ENCODE measurements at places on chromosomes 4 and X.

- DNase-seq: no peak
- no peaks in the 10 kb centered on the region for H3K36me3 ChIP-seq
- peak within 1 kb of the TSS; percentile 59 for H3K4me3 ChIP-seq
- peaks cover 77% of the 10 kb centered on the region for H3K4me1 ChIP-seq
- H3K27ac ChIP-seq: peak within 1 kb of the TSS; percentile 62
Observed at GRCh38 chr4:48134081-48134480, at the start of gene TXK. Gene TXK (minus strand): TSS chr4:48134250. CDS start chr4:48134170, 80 bp downstream.

GRCh38 chrX:86910602-86911311 is 606.8 kb upstream of the KLHL4 start:
- H3K4me1 ChIP-seq: no peaks in the 10 kb centered on the region
- no peak overlapping the region for H3K4me3 ChIP-seq
- H3K27ac ChIP-seq: no peak overlapping the region
- DNase-seq: no peak
- H3K27me3 ChIP-seq: no peaks in the 10 kb centered on the region
- no peaks in the 10 kb centered on the region for H3K36me3 ChIP-seq

DNA sequence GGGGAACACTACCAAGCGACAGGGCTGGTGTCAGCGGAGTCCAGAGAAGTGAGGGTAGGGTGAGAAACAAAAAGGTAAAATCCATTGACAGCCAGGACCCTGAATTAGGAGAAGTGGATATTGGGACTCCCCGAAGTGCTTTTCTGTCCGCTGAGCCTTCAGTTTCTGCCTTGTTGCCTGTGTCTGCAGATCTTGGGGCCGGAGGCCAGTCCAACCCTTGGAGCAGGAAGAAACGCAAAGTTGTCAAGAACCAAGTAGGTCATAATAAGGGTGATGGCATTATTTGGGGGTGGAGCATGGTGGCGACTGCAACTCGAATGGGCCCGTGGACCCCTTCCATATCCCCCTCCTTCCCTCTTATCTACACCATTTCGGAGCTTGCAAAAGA is 1.0 kb downstream of the ARMCX1 start:
- no peaks in the 10 kb centered on the region for H3K4me1 ChIP-seq
- no peak overlapping the region for H3K4me3 ChIP-seq
- H3K27me3 ChIP-seq: no peaks in the 10 kb centered on the region
- no peak overlapping the region for H3K27ac ChIP-seq
- H3K36me3 ChIP-seq: no peaks in the 10 kb centered on the region

GRCh38 chrX:80876877-80877276 is 67.2 kb upstream of the BRWD3 start:
- H3K27me3 ChIP-seq: no peaks in the 10 kb centered on the region
- no peak overlapping the region for H3K4me3 ChIP-seq
- peak; percentile 16 for DNase-seq
- no peak overlapping the region for H3K27ac ChIP-seq

- no peak for DNase-seq
- no peak overlapping the region for H3K27ac ChIP-seq
- H3K36me3 ChIP-seq: no peaks in the 10 kb centered on the region
- no peaks in the 10 kb centered on the region for H3K27me3 ChIP-seq
Observed at GRCh38 chrX:56791456-56791855, 62.4 kb downstream of the NBDY start.

- H3K36me3 ChIP-seq: no peaks in the 10 kb centered on the region
- no peak overlapping the region for H3K4me3 ChIP-seq
- H3K27me3 ChIP-seq: no peaks in the 10 kb centered on the region
- H3K27ac ChIP-seq: no peak overlapping the region
Observed at GRCh38 chr4:125979950-125980349, 665.2 kb downstream of the FAT4 start.

- no peak overlapping the region for H3K27ac ChIP-seq
- H3K4me1 ChIP-seq: no peaks in the 10 kb centered on the region
- H3K27me3 ChIP-seq: no peaks in the 10 kb centered on the region
- DNase-seq: no peak
Observed at GRCh38 chr4:53497487-53498244, 93.6 kb downstream of the LNX1 start.

DNA sequence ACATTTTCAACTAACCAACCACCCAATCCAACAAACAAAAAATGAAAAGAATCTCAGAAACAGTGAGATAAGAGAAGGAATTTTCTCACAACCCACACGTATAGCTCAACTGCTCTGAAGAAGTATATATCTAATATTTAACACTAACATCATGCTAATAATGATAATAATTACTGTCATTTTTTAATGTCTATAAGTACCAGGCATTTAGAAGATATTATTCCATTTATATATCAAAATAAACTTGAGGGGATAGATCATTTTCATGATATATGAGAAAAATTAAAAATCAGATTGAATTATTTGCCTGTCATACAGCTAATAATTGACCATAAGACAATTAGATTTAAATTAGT is 4.2 kb upstream of the AFP start:
- no peaks in the 10 kb centered on the region for H3K4me1 ChIP-seq
- H3K4me3 ChIP-seq: no peak overlapping the region

- H3K27me3 ChIP-seq: no peaks in the 10 kb centered on the region
- H3K4me1 ChIP-seq: no peaks in the 10 kb centered on the region
- H3K27ac ChIP-seq: no peak overlapping the region
- no peak for DNase-seq
Observed at GRCh38 chr4:36172656-36173055, 71.7 kb downstream of the ARAP2 start.

- no peak overlapping the region for H3K27ac ChIP-seq
- H3K27me3 ChIP-seq: no peaks in the 10 kb centered on the region
- peaks cover 23% of the 10 kb centered on the region for H3K36me3 ChIP-seq
- H3K4me3 ChIP-seq: no peak overlapping the region
Observed at GRCh38 chrX:1496076-1496475, 40.9 kb downstream of the P2RY8 start.

DNA sequence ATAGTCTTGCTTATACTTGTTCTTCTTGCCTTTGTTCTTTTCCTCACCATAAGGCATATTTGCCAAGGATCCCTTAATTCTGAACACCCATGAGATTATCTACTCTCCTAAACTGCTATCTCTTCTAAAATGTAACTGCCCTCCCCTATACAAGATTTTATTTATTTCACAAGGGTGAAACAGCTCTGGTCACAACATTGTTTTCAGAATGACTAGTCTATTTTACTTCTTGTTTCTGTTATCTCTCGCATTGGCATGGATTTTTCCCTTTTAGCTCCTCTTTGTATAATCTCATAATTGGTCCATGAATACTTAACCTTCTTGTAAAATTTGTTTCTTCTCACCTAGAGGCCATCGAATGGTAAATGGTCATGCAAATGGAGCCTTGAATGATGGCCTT is 17.2 kb upstream of the COL25A1 start:
- no peak overlapping the region for H3K27ac ChIP-seq
- no peaks in the 10 kb centered on the region for H3K4me1 ChIP-seq
- H3K27me3 ChIP-seq: no peaks in the 10 kb centered on the region
- H3K36me3 ChIP-seq: no peaks in the 10 kb centered on the region

DNA sequence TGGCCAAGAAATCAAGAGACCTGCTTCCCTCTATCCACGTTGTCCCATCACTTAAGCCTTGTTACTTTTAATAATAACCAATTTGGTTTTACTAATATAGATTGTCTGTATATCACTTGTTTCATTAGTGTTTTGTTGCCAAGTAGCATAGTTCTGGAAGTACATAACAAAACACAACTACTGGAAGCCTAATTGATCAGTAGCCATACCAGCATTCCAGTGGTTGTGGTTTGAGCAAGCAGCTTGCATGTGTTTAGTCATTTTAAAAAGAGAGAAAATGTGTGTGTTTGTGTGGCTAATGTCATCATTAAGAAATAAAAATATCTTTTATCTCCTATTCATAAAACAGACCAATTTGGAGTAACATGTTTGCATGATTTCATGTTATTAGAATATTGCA is 70.8 kb downstream of the PTPN13 start:
- no peak for DNase-seq
- no peak overlapping the region for H3K4me3 ChIP-seq

DNA sequence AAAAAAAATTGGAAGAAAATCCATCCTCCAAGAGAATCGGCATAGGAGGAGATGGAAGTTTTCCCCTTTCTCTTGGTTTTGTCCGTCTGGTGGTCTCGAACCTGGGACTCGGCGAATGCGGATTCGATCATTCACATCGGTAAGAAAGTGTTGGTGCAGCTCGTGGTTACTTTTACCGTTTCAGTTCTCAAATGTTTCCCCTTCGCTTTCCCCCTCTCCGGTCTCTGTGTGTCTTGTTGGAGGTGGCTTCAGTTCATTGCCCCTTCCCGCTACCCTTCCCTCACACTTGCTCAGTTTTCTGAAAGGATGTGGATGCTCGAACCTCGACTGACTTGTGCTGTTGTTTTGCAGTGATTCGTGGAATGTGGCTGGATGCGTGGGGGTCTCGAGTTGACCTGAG is 840 bp downstream of the GRID2 start:
- H3K4me1 ChIP-seq: no peaks in the 10 kb centered on the region
- no peak overlapping the region for H3K27ac ChIP-seq
- no peaks in the 10 kb centered on the region for H3K36me3 ChIP-seq
- no peaks in the 10 kb centered on the region for H3K27me3 ChIP-seq

- no peak overlapping the region for H3K4me3 ChIP-seq
- no peak for DNase-seq
- no peaks in the 10 kb centered on the region for H3K4me1 ChIP-seq
- no peaks in the 10 kb centered on the region for H3K27me3 ChIP-seq
- H3K27ac ChIP-seq: no peak overlapping the region
- no peaks in the 10 kb centered on the region for H3K36me3 ChIP-seq
Observed at GRCh38 chr4:181018913-181019312, 1224.3 kb upstream of the TENM3 start.

DNA sequence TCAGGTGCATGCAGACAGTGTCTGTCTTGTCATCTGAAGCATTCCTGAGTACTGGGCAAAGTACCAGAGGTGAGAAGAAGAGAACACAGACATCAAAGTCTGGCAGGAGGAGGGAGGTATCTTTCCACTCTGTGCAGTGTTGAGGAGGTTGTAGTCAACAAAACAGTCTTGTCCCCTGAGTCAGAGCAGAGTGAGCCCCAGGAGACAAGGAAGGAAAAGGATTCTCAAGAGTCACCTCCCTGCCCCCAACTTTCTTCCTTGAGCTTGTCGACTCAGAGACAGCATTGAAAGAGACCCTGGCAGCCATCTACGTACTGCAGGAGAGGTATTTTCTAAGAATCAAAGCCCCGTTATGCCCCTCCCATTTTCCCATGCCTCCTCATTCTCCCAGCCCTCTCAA is 4.4 kb upstream of the SRPX start:
- H3K27me3 ChIP-seq: no peaks in the 10 kb centered on the region
- DNase-seq: no peak
- H3K4me3 ChIP-seq: no peak overlapping the region
- H3K27ac ChIP-seq: no peak overlapping the region
- no peaks in the 10 kb centered on the region for H3K36me3 ChIP-seq

DNA sequence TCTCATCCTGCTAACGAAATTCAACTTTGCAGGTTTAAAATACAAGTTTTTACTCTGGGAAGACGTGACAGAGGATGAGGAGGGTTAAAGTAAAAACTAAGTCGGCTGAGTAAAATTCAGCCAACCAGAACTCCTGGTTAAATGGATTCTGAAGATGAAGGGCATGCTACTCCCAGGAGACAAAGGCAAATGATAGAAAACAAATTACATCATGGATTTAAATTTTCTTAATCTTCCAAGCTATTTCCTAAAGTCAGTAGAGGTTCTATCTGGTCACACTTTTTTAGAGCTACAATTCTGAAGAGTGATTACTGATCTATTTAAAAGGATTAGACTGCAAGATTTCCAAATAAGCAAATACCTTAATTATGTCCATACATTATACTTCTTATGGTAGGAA is 47.9 kb downstream of the ZNF827 start:
- H3K27me3 ChIP-seq: no peaks in the 10 kb centered on the region
- peaks cover 14% of the 10 kb centered on the region for H3K4me1 ChIP-seq

GRCh38 chr4:6794189-6794588 is 11.7 kb downstream of the KIAA0232 start:
- no peaks in the 10 kb centered on the region for H3K27me3 ChIP-seq
- H3K36me3 ChIP-seq: no peaks in the 10 kb centered on the region
- DNase-seq: no peak
- no peak overlapping the region for H3K27ac ChIP-seq
- peaks cover 27% of the 10 kb centered on the region for H3K4me1 ChIP-seq

DNA sequence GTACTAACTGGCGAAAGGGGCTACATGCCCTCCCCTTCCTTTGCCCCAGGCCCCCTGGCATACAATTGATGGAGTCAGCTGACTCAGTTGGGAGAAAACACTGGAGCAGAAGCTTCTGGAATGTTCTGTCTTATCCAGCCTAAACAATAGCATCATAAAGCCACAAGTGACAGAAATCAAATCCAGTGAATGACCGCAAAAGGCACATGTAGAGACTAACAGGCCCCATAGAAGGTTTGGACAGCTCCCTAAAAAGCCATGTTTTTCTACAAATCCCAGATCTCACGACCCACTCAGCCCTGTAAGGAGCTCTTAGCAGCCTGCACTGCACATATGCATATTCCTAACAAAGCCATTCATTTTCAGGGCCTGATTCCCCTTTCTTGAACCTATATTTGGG is 25.1 kb downstream of the SCARB2 start:
- no peak overlapping the region for H3K27ac ChIP-seq
- no peak overlapping the region for H3K4me3 ChIP-seq
- H3K27me3 ChIP-seq: no peaks in the 10 kb centered on the region
- H3K36me3 ChIP-seq: peaks cover 14% of the 10 kb centered on the region

GRCh38 chr4:155566354-155566753 is 100.3 kb upstream of the GUCY1A1 start:
- H3K36me3 ChIP-seq: no peaks in the 10 kb centered on the region
- H3K27ac ChIP-seq: no peak overlapping the region
- H3K4me1 ChIP-seq: no peaks in the 10 kb centered on the region
- no peaks in the 10 kb centered on the region for H3K27me3 ChIP-seq
- no peak overlapping the region for H3K4me3 ChIP-seq

- no peaks in the 10 kb centered on the region for H3K27me3 ChIP-seq
- peak within 1 kb of the TSS; percentile 51 for H3K27ac ChIP-seq
- H3K4me3 ChIP-seq: peak within 1 kb of the TSS; percentile 56
- H3K36me3 ChIP-seq: no peaks in the 10 kb centered on the region
- DNase-seq: peak; percentile 71
- H3K4me1 ChIP-seq: peaks cover 23% of the 10 kb centered on the region
Observed at GRCh38 chr4:83334425-83335241, at the start of gene HPSE. Gene HPSE (minus strand): TSS chr4:83334848. CDS start chr4:83334782, 66 bp downstream.

DNA sequence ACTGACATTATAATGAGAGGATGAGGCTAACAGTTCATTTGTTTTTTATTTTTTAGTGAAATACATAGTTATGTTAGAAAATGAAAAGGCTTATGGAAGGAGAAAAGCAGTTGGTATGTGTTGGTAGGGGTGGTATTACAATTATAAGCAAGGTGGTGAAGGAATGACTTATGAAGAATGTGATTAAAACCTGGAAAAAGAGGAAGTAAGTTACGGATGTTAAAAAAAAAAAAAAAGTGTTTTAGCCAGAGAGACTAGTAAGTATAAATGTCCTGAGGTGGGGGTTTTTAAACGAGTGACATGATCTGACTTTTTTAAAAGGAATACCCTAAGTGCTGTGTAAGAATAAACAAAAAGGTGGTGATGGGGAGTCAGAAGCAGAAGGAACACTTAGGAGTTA is 206.8 kb downstream of the IL15 start:
- no peaks in the 10 kb centered on the region for H3K27me3 ChIP-seq
- no peaks in the 10 kb centered on the region for H3K36me3 ChIP-seq
- no peak overlapping the region for H3K27ac ChIP-seq
- DNase-seq: no peak

- H3K36me3 ChIP-seq: peaks cover 8% of the 10 kb centered on the region
- peaks cover 40% of the 10 kb centered on the region for H3K4me1 ChIP-seq
- peak overlapping the region; percentile 92 for H3K27ac ChIP-seq
- DNase-seq: peak; percentile 47
- H3K4me3 ChIP-seq: peak overlapping the region; percentile 2
Observed at GRCh38 chr4:39976945-39977488, 694 bp downstream of the PDS5A start.

- no peak for DNase-seq
- H3K4me3 ChIP-seq: no peak overlapping the region
- no peaks in the 10 kb centered on the region for H3K4me1 ChIP-seq
- no peak overlapping the region for H3K27ac ChIP-seq
- H3K36me3 ChIP-seq: no peaks in the 10 kb centered on the region
Observed at GRCh38 chr4:137693641-137694040, 161.3 kb upstream of the PCDH18 start.
